ENCODE measurements at places on chromosomes 16 and 17.

DNA sequence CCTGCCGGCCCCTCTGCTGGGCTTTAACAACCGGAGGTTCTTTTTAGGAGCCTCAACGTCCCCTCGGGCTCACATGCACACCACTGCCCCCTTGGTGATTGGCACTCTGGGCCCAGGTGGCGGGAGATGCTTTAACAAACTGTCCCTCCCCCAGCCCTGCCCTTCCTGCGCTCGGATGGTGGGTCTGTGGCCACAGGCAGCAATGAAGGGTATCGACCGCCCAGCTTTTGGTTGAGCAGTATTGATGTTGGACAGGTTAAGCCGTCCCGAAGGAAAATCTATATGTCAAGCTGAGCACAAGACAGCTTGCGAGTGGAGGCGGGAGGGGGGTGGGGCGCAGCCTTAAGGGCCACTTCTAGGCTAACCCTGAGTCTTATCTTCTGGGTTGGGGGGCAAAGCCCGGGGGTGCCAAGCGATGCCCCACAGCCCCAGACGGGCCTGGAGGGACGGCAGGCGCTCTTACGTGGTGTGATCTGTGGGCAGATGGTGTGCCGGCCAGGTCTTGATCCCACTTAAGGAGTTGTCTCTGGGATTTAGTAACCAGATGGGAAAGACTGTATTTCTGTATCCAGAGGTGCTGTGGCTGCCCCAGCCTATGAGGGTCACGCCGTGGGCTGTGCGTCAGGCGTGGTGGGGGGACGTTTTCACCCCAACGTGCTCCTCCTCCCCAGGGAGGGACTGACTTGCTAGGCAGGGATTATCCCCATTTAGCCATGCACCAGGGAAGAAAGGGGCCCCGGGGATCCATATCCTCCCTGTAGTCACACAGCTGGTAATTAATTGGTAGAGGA lies 6.2 kb downstream of the GSE1 start:
- no peak for DNase-seq

DNA sequence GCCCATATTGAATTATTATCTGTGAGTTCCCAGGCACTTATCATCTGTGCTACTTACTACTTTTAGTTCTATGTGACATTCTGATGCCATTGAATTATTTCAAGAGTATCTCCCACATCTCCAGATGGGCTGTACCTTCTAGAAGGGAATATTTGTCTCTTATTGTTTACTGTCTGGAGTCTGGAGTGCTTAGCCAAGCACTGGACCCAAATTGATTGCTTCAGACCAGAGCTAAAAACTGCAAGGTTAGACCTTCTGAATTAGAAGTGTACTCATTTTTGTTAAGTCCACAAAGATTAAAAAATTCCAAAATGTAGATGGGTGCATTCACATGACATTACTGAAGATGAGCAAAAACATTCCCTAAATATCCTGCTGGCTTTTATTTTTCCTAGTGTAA lies 16.0 kb upstream of the KRT222 start:
- no peak for DNase-seq

- DNase-seq: no peak
Observed at GRCh38 chr17:17300624-17301568, 2.3 kb upstream of the NT5M start.

- no peak for DNase-seq
Observed at GRCh38 chr17:77802333-77802615, 156.2 kb upstream of the TNRC6C start.

DNA sequence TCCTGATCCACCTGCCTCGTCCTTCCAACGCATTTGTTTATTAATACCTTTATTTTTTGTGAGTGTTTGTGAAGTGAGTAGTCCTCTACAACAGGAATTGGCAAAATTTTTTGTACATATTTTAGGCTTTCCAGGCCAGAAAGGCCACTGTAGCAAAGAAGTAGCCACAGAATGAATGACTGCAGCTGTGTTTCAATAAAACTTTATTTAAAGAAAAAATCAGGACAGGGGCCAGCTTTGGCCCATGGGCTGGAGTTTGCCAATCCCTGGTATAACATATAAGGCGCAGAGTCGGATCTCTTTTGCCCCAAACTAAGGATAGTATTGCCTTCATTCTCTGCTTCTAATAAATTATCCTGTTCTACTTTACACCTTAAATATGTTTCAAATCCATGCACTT lies 198.0 kb upstream of the COX10 start:
- DNase-seq: no peak

GRCh38 chr17:32396343-32396742 lies 46.4 kb downstream of the ZNF207 start:
- DNase-seq: no peak

DNA sequence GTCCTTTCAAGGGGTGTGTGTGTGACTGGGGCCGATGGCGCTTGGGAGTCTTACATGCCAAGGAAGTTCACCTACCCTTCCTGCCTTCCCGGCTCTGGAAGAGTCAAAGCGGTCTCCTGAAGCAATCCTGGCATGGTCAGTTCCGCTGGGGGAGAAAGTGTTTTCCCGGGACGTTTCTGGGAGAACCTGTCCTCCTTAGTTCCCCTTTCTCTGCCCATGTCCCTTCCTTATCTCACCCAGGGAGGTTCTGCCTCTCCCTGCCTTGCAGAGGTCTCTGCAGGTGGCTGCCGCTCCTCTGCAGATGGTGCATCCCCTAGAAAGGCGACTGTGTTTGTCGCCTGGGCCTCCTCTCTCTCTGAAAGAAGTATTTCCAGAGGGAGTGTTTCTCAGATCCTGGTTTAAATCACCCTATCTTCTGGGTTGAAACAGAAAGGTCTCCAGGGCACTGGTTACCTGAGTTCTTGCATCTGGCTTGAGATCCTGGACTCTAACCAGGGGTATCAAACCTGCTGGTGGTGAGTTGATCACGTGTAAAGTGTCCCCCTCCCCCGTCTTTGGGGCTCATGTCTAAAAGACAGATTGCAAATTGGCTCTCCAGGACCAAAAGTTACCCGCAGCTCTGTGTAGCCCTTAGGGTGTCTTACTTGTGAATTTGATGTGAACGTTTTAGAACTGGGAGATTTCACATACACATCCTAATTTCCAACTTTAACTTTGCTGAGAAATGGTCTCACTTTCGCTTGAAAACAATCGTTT lies 1.9 kb downstream of the PRKCB start:
- DNase-seq: no peak

GRCh38 chr16:61530697-61531096 lies 505.5 kb downstream of the CDH8 start:
- no peak for DNase-seq

DNA sequence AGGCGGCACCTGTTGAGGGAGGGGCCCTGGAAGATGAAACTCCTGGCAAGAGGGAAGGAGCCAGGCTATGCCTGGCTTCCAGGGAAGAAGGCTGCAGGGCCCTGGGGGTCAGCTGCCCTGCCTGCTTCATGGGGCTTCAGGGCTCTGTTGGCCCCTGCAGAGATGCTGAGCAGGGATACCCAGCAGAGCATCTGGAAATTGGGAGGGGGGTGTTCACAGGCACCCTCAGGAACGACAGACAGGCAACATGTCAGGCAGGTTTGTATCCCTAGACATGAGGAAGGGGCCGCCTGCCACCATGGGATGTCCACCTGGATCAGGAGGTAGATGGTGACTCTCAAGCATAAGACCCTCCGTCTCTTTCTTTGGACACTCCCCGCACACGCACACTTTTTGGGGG lies 13.8 kb upstream of the ZNF423 start:
- no peak for DNase-seq

- DNase-seq: no peak
Observed at GRCh38 chr16:58010886-58011285, 9.7 kb downstream of the USB1 start.

GRCh38 chr17:81244358-81245023 lies 5.4 kb downstream of the NDUFAF8 start:
- no peak for DNase-seq

GRCh38 chr17:62902531-62903220 lies 63.4 kb upstream of the TANC2 start:
- DNase-seq: no peak

DNA sequence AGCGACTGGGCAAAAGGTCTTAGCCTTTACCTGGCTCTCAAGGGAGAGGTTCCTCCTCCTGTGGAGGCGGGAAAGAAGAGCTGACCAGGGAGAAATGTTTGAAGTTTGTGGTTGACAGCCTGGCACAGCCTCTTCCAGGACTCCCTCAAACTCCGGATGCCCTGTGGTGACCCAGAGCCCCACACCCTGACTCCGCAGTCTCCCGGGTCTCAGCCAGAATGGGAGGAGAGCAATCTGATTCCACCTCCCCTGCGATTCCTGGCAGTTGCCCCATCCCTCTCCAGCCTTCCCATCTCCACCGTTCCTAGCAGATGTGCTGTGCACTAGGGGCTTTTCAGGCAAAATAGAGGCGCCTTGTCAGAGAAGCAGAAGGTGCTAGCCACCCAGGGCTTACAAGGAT lies 5.5 kb upstream of the DNAI2 start:
- no peak for DNase-seq

DNA sequence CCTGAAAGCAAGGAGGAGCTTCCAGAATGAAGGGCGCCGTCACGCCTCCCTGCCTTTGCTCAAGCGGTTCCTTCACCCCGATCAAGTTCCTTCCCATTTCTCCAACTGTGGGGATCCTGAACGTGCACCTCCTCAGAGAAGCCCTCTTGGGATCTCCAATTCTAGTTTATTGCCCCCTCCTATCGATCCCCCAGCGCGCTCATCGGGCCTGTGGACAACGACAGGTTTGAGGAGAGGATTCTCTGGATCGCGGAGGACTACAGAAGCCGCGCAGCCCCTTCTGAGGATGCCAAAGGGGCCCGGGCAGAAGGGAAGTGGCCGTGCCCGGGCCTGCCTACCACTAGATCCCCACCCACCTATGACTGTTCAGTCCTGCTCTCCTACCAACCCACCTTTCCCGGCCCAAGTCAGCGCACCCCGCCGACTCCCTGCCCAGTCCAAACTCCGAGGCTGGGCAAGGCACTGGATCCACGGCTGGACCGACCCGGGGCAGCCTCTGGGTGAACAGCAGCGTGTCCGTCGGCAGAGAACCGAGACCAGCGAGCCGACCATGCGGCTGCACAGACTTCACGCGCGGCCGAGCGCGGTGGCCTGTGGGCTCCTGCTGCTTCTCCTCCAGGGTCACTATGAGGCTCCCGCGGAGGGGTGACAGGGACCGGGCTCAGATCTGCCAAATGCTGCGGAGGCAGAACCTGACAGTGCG lies 12.8 kb upstream of the CES3 start:
- DNase-seq: no peak

DNA sequence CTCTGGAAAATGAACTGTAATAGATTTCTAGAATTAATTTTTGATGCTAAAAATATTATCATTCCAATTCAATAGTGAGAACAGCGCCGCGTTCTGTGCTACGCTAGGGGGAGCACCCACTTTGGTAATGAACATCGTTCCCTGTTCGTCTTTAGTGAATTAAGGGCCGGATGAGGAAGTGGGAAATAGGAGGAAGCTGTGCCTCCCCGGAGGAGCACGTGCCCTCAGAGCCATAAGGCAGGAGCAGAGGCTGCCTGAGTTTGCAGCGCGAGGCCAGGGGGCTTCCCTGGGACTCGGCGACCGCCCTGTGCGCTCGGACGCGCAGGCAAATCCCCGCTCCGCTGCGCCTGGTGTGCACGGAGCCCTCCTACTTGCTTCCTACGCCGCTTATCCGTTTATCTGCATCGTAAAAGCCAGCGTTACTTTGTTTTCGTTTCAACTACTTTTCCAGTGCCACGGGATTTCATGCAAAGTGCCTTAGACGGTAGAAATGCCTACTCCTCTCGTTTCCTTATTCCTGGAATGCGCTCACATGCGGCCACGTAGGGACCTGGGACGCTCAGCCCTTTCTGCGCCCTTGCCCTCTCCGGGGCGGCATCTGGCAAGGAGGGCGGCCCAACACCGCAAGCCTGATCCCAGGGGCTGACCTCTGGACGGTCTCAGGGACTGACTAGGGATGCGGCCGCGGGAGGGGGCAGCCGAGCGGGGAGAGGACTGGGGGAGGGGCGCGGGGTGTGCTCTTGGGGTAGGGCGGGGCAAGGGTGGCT lies 76.4 kb downstream of the KCNJ12 start:
- DNase-seq: no peak

DNA sequence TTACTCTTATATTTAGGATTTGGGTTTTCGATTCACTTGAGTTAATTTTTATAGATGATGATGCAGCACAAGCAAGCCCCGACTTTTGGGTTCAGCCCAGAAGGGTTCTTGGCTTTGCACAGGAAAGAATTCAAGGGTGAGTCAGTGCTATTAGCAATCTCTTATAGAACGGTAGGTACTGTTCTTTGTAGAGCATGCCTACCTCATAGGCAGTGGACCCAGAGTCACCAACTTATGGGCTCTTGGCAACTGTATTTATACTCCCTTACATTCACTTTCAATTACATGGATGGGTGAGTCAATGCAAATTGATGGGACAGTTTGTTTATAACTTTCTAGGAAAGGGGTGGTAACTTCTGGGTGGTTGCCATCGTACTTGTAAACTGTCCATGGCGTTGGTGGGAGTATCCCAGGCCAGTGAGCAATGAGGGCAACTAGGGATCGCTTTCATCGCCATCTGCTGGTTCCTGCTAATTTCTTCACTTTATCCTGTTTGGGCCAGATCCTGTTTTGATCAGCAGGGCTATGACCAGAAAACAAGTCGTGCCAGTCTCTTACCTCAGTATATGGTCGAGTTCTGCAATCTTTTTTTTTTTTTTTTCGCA lies 362.6 kb downstream of the CNTNAP4 start:
- no peak for DNase-seq

DNA sequence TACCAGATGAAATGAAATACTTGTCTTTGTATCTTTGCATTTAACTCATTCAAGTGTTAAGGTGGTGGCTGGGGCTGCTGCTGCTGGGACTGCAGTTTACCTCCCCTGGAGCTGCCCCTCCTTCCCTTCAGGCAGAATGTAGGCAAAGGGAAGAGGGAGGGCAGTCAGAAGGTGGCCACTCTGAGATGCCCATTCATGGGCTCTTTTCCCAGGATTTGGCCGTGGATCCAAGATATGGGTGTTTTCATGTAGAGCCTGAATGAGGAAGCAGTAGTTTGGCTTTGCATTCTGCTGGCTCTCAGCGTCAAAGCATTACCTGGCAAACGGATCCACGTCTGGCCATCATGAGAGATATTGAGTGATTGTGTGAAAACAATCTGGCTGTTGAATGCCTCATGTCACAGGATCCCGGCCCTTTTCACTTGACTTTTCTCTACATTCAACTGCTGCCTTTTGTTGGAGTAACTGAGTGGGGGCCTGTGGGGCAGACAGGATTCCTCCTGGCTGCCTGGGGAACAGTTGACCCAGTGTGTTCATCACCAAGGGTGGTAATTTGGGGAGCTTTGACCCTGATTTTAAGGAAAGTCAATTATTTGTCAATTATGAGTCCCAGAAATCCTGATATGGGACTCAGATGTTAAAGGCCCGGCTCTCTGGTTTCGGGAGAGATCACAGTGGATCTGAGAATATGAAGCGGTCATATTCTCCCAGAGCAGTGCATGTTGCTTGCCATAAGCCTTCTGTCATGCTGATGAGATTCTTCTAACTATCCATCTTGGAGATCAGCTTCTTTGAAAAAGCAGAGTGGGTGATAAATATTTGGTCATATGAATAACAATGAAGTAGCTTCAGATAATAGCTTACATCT lies 236.8 kb downstream of the IRX3 start:
- DNase-seq: no peak

DNA sequence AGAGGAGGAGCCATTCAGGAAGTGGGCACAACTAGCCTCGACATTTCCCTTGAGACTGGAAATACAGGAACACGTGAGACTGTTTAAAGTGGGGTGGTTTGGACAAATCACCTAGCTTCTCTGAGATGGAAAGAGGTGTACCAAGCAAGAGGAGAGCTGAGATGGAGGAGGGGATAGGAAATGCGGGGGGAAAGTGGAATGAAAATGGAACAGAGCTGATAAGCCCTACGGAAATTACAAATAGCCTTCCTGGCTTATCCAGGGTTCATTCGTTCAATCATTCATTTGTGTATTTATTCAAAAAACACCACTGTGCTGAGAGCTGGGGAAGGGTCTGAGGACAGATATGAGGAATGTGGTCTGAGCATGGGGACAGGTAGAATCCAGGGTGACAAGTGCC lies 64.1 kb downstream of the ASIC2 start:
- DNase-seq: no peak

All from NCI-H2081 treated with DMSO at 0.1 percent for 48 hours (cell line).